ENCODE measurements at places on chromosomes 6 and 20.
A peak's percentile ranks its signal among the peaks of the same experiment; 100 is the strongest.

- peak; percentile 51 for DNase-seq
These were observed at the start of gene PTK7 for GRCh38 chr6:43075670-43076463. Gene PTK7, plus strand, starts transcription at chr6:43076314. Its CDS starts 175 bp downstream, at chr6:43076489.

DNA sequence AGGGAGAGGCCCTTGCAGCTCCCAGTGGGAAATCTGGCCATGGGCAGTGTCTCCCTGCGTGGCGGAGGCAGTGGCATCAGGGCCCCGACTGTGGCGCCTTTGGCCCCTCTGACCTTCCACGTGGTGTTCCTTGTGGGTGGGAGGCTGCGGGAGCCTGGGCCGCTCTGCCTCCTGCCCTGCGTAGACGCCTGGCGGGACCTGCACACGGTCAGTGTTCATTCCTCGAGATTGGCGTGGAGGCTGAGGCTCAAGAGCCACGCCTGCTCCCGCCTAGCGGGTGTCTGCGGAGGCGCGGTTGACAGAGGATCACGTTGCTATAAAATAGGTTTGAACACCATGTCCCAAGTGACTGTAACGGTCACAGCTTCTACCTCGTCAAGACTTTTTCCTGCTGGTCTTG lies 14.0 kb downstream of the COL9A3 start:
- no peak for DNase-seq

DNA sequence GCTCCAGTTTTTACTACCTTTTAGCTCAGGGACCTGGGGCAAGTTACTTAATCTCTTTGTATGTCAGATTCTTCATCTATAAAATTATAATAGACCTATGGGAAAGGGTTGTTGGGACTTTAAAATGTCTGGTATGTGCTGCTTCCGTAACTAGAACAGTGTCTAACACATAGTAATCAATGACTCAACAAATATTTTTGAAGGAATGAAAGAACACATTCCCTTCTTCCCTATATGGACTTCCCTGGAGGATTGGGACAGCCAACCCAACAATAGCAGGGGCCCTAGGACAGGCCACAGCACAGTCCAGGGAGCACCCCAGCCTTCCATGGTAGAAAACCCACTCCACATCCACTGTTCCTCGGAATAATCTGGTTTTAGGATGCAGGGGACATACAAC lies 50.7 kb upstream of the TPD52L1 start:
- DNase-seq = no peak

GRCh38 chr6:100267721-100268123 lies 197.0 kb downstream of the SIM1 start:
- DNase-seq = no peak

DNA sequence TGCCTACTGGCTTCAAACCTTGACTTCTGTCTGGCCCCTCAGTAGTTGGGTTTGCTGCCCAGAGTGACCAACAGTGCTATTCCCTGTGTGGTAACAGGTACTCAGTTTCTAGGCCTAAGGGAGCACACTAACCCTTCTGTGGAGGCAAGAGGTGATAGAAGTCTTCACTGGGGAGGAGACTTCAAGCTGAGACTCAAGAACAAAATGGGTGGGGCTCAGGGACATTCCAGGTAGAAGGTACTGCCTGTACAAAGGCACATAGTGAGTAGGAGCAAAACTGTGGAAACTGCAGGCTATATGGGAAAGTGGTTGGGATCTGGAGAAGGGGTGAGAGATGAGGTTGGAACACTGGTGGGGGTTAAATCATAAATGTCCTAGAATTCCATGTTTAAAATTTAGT lies 2.3 kb upstream of the SCAND1 start:
- no peak for DNase-seq

DNA sequence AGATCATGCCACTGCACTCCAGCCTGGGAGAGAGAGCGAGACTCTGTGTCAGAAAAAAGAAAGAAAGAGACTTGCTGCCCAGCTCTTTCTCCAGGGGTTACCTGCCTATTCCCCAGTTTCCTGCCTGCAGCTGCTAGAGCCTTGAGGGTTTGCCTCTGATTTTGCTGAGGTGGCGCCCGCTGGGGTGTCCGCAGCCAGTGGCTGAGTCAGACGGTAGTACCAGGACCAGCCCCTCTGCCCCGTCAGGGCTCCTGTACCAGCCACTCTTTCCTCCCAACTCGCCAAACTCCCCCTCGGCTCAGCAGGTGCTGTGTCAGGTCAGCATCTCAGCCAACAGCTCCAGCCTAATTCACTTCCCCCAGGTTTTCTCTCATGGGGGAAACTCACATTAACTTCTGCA lies 7.4 kb upstream of the LSM14B start:
- no peak for DNase-seq

DNA sequence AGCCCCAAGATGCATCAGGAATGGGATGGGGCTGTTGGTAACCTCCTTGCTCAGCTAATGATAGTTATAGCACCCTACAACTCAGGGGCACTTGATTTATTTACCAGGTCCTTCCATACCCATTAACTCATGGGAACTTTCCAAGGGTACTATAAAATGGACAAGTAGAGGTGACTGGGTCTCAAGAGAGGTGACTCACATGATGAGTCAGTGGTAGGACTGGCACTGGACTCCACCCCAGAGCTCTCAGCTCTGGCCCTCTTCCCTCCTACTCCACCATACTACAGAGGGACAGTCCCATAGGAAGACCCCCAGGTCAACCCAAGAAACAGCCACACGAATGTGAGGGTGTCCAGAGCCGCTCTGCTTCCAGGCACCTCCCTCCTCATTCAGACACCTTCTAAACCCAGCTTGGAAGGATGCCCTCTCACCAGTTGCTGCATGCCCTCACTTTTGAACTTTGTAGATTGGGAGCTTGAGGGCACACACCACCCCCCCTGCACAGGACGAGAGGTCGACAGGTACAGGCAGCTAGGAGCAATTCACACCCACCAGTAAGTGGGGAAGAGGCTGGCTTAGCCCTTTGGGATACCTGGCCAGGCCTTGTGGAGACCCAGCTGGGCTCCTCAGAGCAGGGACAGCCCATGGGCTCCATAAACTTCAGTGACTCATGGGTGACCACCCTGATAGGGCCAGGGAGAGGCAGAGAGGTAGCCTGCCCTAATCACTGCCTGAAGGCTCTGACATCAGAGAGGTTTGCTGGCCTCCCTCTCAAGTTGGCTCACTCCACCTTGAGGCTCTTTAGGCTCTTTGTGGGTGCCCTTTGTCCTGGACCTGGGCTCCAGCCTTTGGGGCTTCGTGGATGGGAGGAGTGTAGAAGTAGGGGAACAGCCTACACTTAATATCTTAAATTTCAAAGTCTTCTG lies 81.6 kb upstream of the MLN start:
- DNase-seq = no peak

- DNase-seq = no peak
These were observed 629.4 kb downstream of the CBLN4 start for GRCh38 chr20:55375920-55376319.

DNA sequence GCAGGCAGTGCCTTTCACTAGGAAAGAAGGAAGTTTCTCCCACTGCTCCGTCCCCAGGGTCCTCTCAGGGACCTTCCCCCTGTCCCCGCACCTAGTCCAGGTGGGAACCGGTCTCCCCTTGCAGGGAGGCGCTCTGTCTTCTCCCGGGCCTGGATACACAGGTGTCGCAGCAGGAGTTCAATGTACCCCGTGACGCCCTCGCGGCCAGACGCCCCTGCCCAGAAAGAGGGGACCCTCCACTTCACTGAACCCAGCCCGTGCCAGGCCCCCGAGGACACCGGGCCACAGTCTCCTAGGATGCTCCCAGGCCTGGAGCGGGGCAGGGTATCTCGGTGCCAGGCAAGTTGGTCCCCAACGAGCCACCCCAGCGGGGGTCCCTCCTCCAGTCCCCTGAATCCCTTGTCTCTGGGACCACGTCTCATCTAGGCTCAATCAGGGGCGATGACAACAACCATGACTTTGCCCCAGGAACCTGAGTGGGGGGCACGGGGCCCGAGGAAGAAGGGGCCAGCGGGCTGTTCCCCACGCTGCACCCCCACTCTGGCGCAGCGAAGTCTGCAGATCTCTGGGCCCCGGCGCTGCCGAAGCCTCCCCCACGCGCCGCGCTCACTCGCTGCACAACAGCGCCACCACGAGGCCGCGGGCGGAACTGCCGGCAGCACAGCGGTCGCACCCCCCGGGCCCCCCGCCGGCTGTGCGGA lies 103.0 kb downstream of the EDN3 start:
- peak; percentile 90 for DNase-seq

- no peak for DNase-seq
These were observed 1.1 kb downstream of the CD109 start for GRCh38 chr6:73696966-73697655.

GRCh38 chr6:25263657-25264056 lies 15.5 kb upstream of the CARMIL1 start:
- no peak for DNase-seq

DNA sequence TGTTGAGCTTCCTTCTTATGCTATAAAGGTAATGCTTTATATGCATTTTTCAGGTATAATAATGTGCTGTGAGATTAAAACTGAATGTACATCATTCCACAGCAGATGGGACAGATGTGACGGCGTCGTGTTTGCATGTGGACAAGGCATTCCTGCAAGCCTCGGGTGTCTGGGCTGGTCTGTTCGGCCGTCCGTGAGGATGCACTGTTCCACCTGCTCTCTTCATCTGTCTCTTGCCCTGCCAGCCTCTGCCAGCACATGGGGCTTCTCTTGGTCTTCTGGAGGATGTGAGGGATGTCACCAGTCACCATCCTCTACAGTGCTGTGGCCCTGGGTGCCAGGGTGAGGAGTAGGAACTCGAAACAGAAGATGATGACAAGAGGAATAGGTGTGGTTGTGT lies 223.2 kb downstream of the ERMARD start:
- no peak for DNase-seq

DNA sequence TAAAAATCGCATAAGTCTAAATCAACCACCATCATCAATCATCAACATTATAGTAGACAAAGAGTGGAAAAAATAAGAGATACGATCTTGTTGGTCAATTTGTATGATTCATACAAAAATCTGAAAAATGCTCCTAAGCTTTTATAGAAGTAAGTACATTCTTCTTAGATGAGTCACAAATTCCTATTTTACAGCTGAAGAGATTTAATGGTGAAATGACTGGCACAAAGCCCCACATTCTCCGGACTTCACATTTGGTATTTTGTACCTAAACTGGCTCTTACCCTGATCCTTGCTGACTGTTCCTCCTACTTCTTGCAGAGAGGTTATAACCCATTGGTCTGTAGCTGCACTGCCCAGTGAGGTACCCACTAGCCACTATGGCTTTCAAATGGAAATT lies 29.9 kb upstream of the PREP start:
- DNase-seq = no peak

DNA sequence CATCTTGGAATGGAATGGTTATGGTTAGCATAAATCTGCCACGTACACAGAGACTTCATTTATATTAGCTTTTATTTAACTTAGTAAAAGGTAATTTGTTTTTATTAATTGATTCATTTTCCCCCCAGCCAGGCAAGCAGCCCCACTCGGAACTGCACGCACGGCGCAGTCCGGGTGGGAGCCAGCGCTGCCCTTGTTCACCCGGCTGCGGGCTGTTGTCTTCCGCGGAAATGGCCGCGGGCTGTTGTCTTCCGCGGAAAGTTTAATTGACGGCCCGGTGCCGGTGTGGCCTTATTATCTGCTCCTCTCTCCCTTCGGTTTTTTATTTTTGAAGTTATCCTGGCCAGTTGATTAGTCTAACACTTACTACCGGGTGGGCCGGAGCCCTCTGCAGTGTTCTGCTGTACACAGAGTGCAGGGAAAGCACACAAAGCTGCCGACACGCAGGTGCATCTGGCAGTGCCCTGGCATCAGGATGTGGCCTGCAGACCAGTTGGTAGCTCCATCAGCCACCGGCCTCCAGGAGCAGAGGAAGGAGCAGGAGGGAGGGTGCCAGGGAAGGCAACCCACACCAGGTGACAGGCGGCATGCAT lies 270.5 kb downstream of the CDH4 start:
- DNase-seq = no peak

GRCh38 chr20:53130795-53131194 lies 158.6 kb downstream of the TSHZ2 start:
- DNase-seq = no peak

DNA sequence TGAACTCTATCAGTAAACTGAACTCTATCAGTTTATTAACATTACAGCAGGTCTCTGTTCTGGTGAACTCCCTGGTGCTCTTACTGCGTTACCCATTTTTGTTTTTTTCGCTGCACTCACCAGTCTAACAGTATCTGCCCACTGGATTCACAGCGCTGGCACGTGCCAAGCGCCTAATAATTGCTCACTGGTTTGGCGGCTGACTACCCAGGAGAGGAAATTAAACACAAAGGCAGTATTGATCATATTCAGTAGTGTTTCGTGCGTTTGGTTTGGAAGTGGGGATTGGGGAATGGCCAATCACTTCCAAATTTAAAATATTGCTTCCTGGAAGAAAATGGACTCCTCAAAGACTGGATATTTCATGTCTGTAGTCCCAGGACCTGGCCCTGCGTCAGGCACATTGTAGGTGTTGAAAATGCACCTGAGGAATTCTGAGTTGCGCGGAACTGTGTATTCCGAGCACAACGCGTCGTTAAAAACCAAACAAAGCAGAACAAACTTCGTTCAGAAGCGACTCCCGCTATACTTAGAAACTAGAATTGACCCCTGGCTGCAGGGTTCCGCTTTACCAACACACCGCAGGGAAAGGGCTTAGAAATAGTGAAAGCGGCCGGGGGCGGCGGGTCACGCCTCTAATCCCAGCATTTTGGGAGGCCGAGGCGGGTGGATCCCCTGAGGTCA lies 1.1 kb upstream of the RPS12 start:
- peak; percentile 71 for DNase-seq

- DNase-seq = peak; percentile 74
These were observed 14.0 kb downstream of the UST start for GRCh38 chr6:148760568-148761526.

DNA sequence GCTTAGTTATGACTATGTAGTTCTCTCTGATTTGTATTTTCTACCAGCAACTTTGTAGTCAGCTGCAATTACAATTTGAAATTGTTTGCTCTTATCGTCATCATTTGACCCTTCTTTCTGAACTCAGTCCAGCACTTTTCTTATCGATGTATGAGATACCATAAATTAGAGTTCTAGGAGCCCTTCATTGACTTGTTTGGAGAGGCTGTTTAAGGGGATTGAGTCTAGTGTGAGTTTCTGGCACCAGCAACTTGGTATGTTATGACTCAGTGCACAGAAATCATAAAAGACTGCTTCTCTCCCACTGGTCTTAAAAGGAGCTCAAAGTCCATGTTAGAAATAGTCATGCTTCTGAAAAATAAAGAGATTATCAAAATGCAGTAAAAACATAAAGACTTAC lies 190.3 kb downstream of the TENT5A start:
- DNase-seq = no peak

DNA sequence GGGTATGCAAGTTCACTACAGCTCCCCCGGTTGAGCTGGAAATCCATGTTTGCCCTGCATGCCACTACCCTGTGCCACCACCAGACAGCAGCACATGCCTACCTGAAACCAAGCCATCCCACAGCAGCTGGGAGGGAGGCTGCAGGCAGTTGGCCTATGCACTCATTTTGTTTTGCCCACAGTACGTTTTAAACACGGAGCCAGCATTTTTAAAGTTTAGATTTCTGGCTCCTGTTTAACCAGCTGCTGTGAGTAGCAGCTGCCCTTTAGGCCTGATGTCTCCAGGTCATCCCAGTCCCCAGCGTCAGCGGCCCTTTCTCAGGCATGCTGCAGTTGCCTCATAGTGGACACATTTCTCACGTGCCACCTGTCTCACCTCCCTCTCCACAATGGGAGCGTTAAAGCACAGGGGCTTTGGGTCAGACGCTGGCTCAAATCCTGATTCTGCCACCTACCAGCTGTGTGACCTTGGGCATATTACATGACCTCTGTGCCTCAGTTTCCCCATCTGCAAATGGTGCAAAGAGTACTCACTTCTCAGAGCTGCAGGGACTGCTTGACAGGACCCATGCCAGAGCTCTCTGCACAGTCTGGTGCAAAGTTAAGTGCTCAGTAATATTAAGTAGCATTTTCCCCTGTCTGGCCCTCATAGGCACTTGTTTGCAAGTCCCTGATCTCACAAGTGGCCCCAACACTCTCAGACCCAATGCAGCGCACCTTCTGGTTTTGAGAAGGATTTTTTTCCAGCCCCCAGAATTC lies 8.2 kb upstream of the UBE2V1 start:
- DNase-seq = peak; percentile 65

Measured in stimulated activated CD8-positive, alpha-beta memory T cell treated with anti-CD3 and anti-CD28 coated beads, Interleukin-4, amount 100 ng/mL, for 48 hours (primary cell).